Fibroblast of lung (primary cell): ENCODE measurements at places on chromosomes 3 and 15.

DNA sequence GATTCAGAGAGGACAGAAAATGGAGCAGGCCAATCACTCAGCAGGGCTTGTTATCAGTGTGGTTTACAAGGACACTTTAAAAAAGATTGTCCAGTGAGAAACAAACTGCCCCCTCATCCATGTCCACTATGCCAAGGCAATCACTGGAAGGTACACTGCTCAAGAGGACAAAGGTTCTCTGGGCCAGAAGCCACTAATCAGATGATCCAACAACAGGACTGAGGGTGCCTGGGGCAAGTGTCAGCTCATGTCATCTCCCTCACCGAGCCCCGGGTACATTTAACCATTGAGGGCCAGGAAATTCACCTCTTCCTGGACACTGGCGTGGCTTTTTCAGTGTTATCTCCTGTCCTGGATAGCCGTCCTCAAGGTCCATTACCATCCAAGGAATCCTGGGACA, 513.7 kb upstream of the EPHA6 start:
- DNase-seq = no peak

- DNase-seq = no peak
These were observed 448.8 kb upstream of the TPRG1 start for GRCh38 chr3:188722963-188723362.

- DNase-seq = no peak
These were observed 30.9 kb downstream of the WNT7A start for GRCh38 chr3:13849018-13849417.

DNA sequence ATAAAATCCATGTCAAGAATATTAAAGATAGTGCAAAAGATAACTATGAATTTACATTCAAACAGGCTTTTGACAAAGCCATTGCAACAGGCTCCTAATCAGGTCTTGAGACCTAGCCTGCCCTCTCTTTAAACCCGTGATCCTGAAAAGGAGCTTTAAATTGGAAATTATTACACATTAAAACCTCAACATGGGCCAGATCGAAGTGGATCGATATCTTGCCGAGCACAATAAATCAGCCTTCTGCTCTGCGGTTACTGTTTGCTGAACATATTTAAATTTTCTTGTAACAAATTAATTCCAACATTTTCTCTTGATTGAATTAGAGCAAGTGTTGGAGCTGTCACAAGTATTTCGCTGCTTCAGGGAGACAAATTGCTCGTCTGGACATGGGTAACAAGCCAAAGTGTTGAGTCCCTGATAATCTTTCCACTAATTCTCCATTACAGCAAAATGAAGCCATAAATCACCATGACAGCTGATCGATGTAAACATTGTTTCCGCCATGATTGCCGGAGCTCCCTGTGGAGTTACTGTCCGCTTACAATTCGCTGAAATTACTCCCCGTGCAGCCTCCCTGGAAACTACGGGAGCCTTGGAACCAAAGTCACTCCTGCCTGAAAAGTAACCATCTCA, 47.6 kb downstream of the SHOX2 start:
- DNase-seq = no peak

- peak; percentile 96 for DNase-seq
These were observed 29.4 kb downstream of the LYSMD4 start for GRCh38 chr15:99703603-99704443.

DNA sequence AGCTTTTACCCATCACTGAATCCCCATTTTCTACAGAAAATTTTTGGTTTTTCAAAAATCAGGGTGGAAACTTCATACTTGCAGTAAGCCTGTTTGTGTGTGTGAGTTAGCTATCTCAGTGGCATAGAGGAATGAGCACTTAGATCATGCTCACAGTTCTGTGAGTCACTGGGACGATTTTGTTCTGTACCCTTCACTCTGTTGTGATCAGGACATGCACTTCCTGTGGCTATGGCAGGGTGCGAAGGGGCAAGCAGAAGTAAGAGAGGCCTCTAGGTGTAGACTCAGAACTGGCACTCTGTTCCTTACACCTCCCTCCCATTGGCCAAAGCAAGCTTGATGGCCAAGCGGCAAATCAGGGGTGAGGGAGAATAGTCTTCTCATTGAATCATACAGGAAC, 11.6 kb downstream of the NIPA2 start:
- peak; percentile 42 for DNase-seq

DNA sequence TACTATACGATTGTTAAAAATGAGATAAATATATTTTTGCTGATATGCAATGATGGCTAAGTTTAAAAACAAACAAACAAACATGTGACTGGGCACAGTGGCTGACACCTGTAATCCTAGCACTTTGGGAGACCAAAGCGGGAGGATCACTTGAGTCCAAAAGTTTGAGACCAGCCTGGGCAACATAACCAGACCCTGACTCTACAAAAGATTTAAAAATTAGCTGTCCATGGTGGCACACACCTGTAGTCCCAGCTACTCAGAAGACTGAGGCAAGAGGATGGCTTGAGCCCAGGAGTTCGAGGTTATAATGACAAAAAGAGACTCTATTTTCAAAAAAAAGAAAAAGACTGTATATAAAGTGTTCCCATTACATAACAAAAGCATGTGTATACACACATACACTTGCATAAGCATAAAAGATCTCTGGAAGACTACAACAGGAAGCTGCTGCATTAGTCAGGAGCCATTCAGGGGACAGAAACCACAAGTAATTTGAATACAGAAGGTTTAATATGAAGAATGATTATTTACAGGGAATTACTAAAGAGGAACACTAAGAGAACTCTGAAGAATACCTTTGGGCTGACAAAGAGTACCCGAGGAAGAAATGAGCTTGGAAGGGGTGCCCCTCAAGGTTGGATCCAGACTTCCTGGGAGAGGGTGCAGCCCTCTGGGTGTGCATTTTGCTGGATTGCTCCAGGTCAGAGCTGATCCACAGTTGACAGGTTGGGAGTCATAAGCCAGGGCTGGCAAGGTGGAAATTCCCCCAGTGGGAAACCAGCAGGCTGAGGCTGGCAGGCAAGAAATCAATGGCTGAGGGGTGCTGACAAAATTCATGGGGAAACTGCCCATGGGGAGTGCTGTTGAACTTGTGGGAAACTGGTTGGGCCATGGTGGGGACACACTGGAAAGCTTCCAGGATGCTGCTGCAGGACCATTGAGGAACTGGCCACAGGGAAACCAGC, 9.3 kb upstream of the TM4SF18 start:
- peak; percentile 94 for DNase-seq

DNA sequence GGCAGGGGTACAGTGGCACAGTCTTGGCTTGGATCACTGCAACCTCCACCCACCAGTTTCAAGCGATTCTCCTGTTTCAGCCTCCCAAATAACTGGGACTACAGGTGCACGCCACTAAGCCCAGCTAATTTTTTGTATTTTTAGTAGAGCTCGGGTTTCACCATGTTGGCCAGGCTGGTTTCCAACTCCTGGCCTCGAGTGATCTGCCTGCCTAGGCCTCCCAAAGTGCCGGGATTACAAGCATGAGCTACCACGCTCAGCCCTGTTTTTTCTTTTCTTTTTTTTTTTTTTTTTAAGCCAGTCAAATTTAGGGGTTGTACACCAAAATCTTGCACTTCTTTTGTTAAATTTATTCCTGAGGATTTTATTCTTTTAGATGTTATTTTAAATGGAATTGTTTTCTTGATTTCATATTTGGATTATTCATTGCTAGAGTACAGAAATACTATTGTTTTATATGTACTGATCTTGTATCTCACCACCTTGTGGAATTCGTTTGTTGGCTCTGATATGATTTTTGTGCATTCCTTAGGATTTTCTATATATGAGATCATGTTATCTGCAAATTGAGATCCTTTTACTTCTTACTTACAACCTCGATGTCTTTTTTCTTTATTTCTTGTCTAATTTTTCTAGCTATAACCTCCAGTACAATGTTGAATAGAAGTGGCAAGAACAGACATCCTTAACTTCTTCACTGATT, 65.6 kb downstream of the ZNF609 start:
- no peak for DNase-seq

- DNase-seq = no peak
These were observed 62.7 kb upstream of the GK5 start for GRCh38 chr3:142287866-142288638.
